Activated T-cell treated with anti-CD3 and anti-CD28 coated beads, Interleukin-2, amount 50 U/mL, for 72 hours (primary cell): ENCODE measurements at places on chromosomes 3 and 15.

GRCh38 chr3:26596335-26596734 lies 26.2 kb upstream of the LRRC3B start:
- H3K36me3 ChIP-seq: no peaks in the 10 kb centered on the region
- no peak overlapping the region for H3K27ac ChIP-seq
- no peak for DNase-seq
- no peaks in the 10 kb centered on the region for H3K27me3 ChIP-seq

GRCh38 chr3:102233881-102234280 lies 200.9 kb upstream of the ZPLD1 start:
- no peaks in the 10 kb centered on the region for H3K36me3 ChIP-seq
- no peak for DNase-seq
- H3K4me1 ChIP-seq: peaks cover 14% of the 10 kb centered on the region
- H3K27ac ChIP-seq: no peak overlapping the region

- no peak overlapping the region for H3K4me3 ChIP-seq
- no peaks in the 10 kb centered on the region for H3K36me3 ChIP-seq
- no peaks in the 10 kb centered on the region for H3K27me3 ChIP-seq
- H3K4me1 ChIP-seq: peaks cover 7% of the 10 kb centered on the region
- no peak for DNase-seq
Observed at GRCh38 chr3:99544786-99545281, 93.6 kb upstream of the COL8A1 start.

DNA sequence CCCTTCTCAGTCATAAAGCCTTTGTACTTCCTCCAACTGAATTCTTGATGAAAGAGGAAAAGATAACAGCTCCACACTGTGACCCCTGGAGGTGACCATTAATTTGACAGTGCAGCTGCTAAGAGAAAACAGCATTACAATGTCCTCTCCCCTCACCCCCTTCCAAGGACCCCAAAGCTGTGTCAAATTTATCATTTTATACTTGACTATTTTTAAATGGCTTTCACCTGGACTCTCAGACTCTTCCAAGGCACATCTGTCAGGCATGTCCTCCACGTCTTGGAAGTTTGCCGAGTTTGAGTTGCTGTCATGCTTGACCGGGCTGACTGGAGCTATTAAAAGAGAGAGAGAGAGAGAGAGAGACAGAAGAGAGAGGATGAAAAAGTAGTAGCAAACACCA lies 236.5 kb downstream of the WDR72 start:
- H3K36me3 ChIP-seq: no peaks in the 10 kb centered on the region
- H3K4me3 ChIP-seq: no peak overlapping the region
- H3K4me1 ChIP-seq: no peaks in the 10 kb centered on the region
- H3K27me3 ChIP-seq: no peaks in the 10 kb centered on the region

DNA sequence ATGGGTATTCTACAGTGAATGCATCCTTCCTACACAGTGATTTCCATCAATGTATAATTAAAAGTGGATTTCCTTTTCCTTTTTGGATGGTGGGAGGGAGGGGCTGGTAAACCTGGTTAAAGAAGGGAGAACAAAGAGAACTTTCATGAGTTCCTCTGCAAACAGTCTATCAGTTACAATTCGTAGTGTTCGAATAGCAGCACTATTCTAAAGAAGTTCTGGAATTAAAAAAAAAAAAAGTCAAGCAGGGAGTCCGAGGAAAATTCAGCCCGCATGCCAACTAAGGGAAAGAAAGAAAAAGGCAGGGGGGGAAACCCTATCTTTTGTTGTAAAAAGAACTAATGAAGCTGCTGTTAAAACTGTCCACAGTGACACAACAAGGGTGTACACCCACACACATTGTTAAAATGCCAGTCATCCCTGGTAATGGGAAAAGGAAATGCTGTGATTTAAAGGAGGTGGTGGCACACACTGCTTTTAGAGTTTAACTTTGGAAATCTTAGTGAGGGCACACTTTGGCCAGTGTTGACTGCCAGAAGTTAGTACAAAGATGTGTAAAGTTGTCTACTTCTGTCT lies 521.2 kb downstream of the ZIC1 start:
- H3K4me1 ChIP-seq: no peaks in the 10 kb centered on the region
- DNase-seq: no peak
- no peak overlapping the region for H3K4me3 ChIP-seq
- no peaks in the 10 kb centered on the region for H3K27me3 ChIP-seq
- no peak overlapping the region for H3K27ac ChIP-seq
- no peaks in the 10 kb centered on the region for H3K36me3 ChIP-seq

- peaks cover 28% of the 10 kb centered on the region for H3K4me1 ChIP-seq
- no peak overlapping the region for H3K4me3 ChIP-seq
- H3K27me3 ChIP-seq: no peaks in the 10 kb centered on the region
- DNase-seq: peak; percentile 71
- peaks cover 1% of the 10 kb centered on the region for H3K36me3 ChIP-seq
- no peak overlapping the region for H3K27ac ChIP-seq
Observed at GRCh38 chr15:85618956-85619491, 175.7 kb downstream of the KLHL25 start.

DNA sequence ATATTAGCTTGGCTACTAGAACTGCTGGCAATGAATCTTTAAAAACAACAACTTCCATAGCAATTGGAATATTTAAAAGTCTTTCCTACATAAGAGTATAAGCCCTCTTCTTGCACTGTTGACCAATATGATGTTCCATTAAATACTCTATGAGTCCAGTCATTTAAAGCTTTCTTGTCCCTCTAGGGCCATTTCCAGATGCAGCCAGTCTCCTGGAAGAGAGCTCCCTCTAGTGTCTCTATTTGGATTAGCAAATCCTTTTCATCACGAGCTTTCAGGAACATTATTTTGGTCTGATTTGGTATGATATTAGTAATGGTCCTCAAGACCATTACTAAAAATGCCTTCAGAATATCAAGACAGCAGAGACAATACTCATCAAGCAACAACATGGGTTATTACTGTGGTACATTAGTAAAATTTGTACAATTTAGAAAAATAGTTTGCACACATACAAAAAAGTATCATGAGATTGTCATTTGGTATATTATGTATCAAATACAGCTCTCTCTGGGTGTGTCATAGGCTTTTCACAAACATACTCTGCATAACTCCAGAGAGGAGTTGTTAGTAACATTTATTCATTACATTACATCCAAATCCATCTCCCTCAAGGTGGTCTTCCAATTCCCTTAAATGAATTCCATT lies 101.3 kb downstream of the DPH6 start:
- H3K4me1 ChIP-seq: no peaks in the 10 kb centered on the region
- no peak overlapping the region for H3K27ac ChIP-seq
- DNase-seq: no peak
- H3K4me3 ChIP-seq: no peak overlapping the region

DNA sequence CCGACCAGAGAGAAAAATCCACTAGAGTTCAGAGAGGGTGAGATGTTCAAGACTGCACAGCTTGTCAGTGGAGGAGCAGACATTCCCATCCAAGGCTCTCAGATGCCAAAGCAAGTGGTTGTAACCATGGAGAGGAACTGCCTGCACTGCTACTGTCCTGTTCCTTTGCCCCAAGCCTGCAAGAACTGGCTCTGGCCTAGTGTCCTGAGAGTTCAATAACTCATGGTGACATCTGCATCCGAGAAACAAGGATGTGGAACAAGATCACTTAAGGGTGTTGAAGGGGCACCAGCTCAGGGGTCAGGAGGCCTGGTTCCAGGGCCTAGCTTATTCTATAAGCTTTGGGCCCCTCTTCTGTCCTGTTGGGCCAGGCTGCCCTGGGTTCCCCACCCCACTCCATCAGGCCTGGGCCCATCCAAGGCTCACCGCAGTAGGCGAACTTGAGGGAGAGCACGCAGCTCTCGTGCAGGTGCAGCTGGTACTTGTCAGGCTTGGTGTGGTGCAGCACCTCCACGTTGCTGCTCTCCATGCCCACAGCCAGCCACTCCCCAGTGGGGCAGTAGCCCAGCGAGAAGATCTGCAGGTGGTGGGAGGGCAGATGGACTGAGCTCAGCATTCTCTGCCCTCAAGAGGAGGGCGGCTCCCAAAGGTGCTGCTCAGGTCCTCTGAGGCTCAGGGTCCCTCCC lies 45.6 kb downstream of the TLE3 start:
- H3K27ac ChIP-seq: no peak overlapping the region
- no peak for DNase-seq
- H3K36me3 ChIP-seq: peaks cover 11% of the 10 kb centered on the region
- no peaks in the 10 kb centered on the region for H3K27me3 ChIP-seq
- no peaks in the 10 kb centered on the region for H3K4me1 ChIP-seq
